ENCODE measurements at places on chromosomes 3 and 15.

DNA sequence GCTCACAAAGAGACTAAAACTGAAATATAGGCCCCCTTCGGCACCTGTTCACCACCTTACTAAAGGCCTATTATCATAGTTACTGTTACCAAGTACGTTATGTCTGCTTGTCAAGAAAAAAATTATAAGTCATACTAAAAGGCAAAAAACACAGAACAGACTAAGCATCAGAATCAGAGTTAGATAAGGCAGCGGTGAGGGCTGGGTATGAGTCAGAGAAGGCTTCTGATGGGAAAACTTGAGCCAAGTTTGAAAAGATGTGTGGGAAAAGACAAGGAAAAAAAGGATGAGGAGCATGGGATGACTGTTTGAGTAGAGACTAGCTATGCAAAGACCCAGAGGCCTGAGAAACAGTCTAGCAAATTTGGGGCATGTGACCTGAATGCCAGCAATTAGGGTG lies 387.2 kb upstream of the SGO1 start:
- DNase-seq = no peak

- no peak for DNase-seq
Measured at GRCh38 chr3:109702252-109702651, 364.9 kb upstream of the DPPA4 start.

DNA sequence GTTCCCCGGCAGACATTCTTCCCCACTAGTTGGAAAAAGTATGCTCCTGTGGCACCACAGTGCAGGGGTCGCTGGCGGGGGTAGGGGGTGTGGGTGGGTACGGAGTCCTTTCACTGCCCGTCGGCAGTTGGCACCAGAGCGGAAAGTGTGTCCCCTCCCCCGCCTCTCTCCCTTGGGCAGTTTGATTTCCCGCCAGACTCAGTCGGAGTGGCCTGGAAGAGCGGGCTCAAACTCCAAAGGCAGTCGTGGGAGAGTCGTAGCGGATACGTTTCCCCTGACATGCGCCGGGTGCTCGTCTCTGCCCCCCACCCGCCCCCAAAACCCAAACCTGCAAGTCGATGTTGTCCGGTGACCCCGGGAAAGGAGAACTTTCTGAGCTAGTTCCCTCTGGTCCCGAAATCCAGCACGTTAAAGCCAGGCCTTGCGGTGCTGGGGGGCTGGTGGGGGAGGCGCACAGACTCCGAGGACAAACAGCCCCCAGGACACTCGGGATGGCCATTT lies 4.4 kb upstream of the FOXB1 start:
- DNase-seq = no peak

DNA sequence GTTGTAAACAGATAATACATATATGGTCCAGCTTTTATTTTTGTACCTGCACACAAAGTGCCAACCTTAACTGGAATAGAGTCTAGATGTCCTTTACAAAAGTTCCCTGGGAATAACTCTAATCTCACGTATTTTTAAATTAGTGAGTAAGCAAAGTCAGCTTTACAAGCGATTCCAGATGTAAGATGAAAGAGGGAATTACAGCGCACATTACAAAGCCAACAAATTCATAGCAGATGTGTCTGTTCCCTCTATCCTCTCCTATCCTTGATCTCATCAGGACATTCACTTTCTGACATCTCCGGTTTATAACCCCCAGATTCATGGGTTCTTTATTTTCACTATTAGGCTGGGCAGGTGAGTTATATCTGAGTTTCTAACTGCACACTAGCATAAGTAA lies 406.8 kb upstream of the ZNF385D start:
- DNase-seq = no peak

DNA sequence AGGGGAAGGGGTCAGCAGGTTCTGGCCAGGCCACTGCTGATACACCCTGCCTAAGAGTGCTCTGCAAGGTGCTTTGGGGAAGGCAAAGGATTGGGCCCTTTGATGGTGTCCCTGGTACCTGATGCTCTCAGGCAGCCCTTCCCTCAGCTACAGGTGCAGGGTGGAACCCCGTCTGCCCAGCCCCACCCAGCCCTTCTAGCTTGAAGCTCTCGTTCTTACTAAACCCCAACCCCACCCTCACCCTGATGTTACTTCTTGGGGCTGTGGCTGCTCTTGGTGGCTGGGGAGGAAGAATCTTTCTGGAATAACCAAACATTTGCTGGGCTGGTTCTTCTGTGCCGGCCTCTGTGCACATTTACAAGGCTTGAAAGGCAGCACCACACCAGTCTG lies 6.4 kb downstream of the GNAI2 start:
- DNase-seq = no peak

Measured in glutamatergic neuron (in vitro differentiated cells).